ENCODE measurements at places on chromosomes 2 and 18.

DNA sequence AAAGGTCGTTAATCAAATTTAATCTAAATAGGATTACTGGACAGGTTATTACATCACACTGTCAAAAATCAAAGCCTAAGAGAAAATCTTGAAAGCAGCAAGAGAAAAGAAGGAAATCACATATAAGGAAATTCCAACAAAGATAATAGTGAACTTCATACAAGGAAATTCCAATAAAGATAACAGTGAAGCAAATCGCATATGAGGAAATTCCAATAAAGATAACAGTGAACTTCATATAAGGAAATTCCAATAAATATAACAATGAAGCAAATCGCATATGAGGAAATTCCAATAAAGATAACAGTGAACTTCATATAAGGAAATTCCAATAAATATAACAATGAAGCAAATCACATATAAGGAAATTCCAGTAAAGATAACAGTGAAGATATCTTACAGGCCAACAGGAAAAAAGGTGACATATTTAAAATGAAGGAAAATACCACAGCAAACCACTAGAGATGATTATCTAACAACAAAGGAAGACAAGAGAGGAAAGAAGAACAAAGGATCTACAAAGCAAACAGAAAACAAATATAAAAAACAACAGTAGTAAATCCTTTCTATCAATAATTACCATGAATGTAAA lies 787.7 kb downstream of the CCDC85A start:
- no peak for DNase-seq

- no peak for DNase-seq
Observed at GRCh38 chr2:67366832-67367412, 30.2 kb upstream of the ETAA1 start.

DNA sequence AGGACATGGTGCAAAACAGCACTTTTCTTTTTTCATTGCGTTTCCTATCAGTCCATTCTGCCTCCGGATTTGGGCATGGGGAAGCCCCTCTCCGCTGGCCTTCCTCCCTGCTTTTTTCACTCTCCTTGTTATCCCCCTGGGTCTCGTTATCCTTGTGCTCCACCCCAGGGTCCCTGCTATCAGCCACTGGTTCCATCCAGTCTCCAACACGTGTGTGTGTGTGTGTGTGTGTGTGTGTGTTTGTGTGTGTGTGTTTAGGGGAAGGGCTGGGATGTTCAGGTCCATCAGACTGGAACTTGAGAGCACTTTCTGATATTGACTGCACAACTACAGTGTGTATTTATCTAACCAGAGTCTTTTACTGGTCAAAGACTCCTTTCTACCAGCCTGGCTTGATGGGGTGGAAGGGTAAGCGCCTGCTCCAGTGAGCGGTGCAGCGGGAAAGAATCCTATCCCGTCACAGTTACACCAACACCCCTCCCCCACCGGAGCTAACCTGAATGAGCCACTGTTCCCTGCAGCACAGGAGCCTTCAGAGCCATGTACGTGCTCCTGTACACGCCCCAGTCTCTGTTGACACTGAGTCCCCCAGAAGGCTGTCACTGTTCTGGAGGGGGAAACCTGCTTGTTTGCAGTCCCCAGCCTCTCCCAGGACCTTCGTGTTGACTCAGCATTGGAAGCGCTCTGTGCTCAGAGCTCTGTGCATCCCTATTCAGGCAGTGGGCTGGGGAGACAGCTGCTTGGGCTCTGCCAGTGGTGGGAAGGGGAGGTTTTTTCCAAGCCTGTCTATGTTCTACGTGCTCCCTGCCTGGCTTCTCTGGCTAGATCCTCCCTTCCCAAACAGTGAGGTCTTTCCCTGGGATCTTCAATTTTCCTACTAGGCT lies 4.6 kb downstream of the INHA start:
- DNase-seq = no peak

DNA sequence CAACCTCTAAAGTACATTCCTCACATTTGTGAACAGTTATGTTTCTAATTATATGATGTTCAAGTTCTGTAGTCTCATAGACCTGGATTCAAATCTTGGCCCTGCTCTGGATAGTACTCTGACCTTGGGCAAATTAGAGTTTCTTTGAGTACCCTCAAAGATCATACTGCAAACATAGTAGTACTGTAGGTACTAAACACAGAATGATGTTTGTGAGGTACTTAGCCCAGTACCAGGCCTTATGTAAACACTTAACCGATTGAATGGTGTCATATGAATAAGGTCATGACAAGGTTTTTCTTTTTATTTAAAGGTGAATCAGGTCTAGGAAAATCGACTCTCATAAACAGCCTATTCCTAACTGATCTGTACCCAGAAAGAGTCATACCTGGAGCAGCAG lies 19.1 kb downstream of the SEPTIN2 start:
- DNase-seq = no peak

DNA sequence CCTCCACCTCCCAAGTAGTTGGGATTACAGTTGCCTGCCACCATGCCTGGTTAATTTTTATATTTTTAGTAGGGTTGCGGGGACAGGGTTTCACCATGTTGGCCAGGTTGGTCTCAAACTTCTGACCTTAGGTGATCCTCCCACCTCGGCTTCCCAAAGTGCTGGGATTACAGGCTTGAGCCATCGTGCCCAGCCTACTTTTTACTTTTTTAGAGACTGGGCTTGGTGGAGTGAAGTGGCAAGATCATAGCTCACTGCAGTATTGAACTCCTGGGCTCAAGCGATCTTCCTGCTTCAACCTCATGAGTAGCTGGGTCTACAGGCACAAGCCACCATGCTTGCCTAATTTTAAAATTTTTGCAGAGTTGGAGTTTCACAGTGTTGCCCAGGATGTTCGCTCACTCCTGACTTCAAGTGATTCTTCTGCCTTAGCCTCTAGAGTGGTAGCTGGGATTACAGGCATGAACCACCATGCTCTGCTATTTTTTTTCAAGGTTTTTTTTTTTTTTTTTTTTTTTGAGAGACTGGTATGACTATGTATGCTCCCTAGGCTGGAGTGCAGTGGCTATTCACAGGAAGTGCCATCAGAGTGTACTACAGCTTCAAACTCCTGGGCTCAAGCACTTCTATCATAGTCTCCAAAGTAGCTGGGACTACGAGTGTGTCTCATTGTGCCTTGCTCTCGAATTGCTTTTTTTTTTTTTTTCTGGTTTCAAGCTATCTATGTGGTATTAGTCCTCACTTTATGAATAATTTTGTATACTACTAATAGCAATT lies 11.9 kb downstream of the MSH2 start:
- no peak for DNase-seq

GRCh38 chr2:235270956-235271355 lies 222.9 kb upstream of the AGAP1 start:
- no peak for DNase-seq

- no peak for DNase-seq
Observed at GRCh38 chr2:234579231-234579962, 82.5 kb upstream of the ARL4C start.

- no peak for DNase-seq
Observed at GRCh38 chr2:15940661-15941480, 521 bp downstream of the MYCN start.

DNA sequence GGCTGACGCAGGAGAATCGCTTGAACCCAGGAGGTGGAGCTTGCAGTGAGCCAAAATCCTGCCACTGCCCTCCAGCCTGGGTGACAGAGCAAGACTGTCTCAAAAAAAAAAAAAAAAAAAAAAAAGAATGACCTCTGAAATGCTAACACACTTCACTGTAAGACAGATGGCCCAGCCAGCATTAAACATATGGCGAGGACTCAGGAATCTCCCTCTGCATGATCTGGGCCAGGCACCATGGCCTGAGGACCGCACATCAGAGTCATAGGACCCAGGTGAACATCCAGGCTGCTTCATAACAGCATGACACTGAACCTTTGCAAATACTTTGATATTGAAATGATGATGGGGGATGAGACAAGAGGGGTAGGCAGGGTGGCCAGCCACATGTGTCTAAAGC lies 56.1 kb upstream of the DNMT3A start:
- DNase-seq = no peak

All from RWPE1 (cell line).